Breast epithelium (tissue), 4 donors: ENCODE measurements at places on chromosomes 12 and 14. TPM values are rescaled to one million over a fixed set of nuclear protein-coding genes. Genes with fewer than 3 reads are reported as not detected.
A peak's percentile ranks its signal among the peaks of the same experiment; 100 is the strongest.

GRCh38 chr12:19208456-19208855, 78.9 kb downstream of the PLEKHA5 start:
- H3K4me1 ChIP-seq, result no peaks in the 10 kb centered on the region
- no peak overlapping the region for H3K27ac ChIP-seq
- H3K4me3 ChIP-seq, result no peak overlapping the region
- no peaks in the 10 kb centered on the region for H3K36me3 ChIP-seq
- no peaks in the 10 kb centered on the region for H3K27me3 ChIP-seq

DNA sequence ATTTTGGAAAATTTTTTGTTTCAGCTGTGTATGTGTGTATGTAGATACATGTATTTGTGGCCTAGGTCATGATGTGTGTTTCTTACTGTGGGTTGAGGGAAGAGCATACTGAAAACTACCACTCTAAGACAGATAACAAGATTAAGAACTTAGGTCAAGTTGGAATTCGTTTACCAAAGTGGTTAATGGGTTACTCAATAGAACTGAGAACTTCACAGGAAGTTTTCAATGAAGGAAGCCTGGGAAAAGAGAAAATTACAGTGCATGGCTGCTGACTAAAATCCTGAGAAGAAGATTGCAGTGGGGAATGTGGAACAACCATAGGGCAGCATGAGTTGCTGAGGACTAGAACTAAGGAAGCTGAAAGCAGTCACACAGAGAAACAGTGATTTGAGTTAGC, 21.4 kb upstream of the FOXG1 start:
- no peaks in the 10 kb centered on the region for H3K4me1 ChIP-seq
- peaks cover 21% of the 10 kb centered on the region for H3K27me3 ChIP-seq
- H3K36me3 ChIP-seq, result no peaks in the 10 kb centered on the region
- H3K4me3 ChIP-seq, result no peak overlapping the region
- no peak overlapping the region for H3K27ac ChIP-seq

DNA sequence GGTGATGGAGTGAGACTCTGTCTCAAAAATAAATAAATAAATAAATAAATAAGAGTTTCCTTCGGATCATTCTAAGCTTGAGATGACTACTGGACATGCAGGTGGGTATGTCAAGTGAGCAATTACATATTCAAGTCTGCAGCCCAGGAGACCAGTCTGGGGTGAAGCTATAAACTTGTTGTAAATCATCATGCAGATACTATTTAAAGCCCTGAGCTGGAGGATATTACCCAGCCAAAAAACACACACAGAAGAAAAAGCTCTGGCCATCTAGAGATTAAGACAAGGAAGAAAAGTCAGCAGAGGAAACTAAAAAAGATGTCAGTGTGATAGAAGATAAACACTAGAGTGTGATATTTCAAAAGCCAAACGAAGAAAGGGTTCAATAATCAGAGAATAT, 47.0 kb upstream of the PDZRN4 start:
- no peaks in the 10 kb centered on the region for H3K4me1 ChIP-seq
- no peaks in the 10 kb centered on the region for H3K27me3 ChIP-seq
- DNase-seq, result no peak
- no peaks in the 10 kb centered on the region for H3K36me3 ChIP-seq
- no peak overlapping the region for H3K27ac ChIP-seq
- H3K4me3 ChIP-seq, result no peak overlapping the region

GRCh38 chr12:102417055-102417454, 63.3 kb downstream of the IGF1 start:
- H3K4me3 ChIP-seq, result no peak overlapping the region
- no peak overlapping the region for H3K27ac ChIP-seq
- DNase-seq, result no peak
- H3K27me3 ChIP-seq, result no peaks in the 10 kb centered on the region
- H3K4me1 ChIP-seq, result no peaks in the 10 kb centered on the region
- no peaks in the 10 kb centered on the region for H3K36me3 ChIP-seq

DNA sequence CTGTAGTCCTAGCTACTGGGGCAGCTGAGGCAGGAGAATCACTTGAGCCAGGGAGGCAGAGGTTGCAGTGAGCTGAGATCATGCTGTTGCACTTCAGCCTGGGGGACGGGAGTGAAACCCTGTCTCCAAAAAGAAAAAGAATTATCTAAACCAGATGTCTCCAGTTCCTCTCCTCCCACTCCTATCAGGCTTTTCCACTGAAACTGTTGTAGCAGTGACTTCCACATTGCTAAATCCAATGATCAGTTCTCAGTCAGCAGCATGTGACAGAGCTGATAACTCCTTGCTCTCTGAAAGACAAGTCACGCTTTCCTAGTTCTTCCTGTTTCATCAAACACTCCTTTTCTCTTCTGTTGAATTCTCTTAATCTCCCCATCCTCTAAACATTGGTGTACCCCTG, 8.6 kb downstream of the SLC38A6 start:
- H3K27me3 ChIP-seq, result no peaks in the 10 kb centered on the region
- H3K4me1 ChIP-seq, result no peaks in the 10 kb centered on the region
- no peak overlapping the region for H3K4me3 ChIP-seq
- peak overlapping the region; percentile 33 for H3K27ac ChIP-seq
- no peak for DNase-seq
- no peaks in the 10 kb centered on the region for H3K36me3 ChIP-seq

DNA sequence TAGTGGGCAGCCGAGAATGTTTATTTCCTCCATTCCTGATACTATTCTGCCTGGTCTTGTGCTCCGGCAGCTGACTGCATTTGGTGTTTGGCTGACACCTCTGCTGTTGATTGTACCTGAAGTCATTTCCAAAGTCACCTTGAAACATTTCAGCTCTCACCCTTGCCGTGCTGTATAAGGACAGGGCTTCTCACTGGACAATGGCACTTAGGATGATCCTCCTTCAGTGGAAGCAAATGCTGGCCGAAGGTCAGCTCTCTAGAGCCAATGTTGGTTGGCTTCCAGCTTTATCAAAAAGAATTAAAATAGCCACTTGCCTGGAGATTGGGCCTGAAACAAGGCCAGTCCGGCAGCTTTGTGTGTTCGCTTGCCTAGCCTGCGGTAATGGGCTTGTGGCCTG, 44.0 kb downstream of the ACACB start:
- no peaks in the 10 kb centered on the region for H3K36me3 ChIP-seq
- H3K4me3 ChIP-seq, result no peak overlapping the region
- peak overlapping the region; percentile 41 for H3K27ac ChIP-seq
- H3K27me3 ChIP-seq, result no peaks in the 10 kb centered on the region
- no peaks in the 10 kb centered on the region for H3K4me1 ChIP-seq

- H3K4me3 ChIP-seq, result peak overlapping the region; percentile 32
- no peaks in the 10 kb centered on the region for H3K27me3 ChIP-seq
- DNase-seq, result no peak
- H3K27ac ChIP-seq, result no peak overlapping the region
These were observed 5.9 kb downstream of the KLHL33 start for GRCh38 chr14:20429801-20430669.

GRCh38 chr14:58861586-58861985, 223.8 kb downstream of the DACT1 start:
- no peak overlapping the region for H3K27ac ChIP-seq
- no peaks in the 10 kb centered on the region for H3K27me3 ChIP-seq
- no peaks in the 10 kb centered on the region for H3K36me3 ChIP-seq
- DNase-seq, result no peak
- no peak overlapping the region for H3K4me3 ChIP-seq

GRCh38 chr14:73747379-73748211, 33.4 kb upstream of the PNMA1 start:
- H3K36me3 ChIP-seq, result no peaks in the 10 kb centered on the region
- H3K4me1 ChIP-seq, result peaks cover 77% of the 10 kb centered on the region
- H3K27ac ChIP-seq, result peak overlapping the region; percentile 82
- H3K4me3 ChIP-seq, result no peak overlapping the region
- no peak for DNase-seq

GRCh38 chr14:75579338-75579864, 981 bp downstream of the FLVCR2 start:
- H3K4me1 ChIP-seq, result peaks cover 7% of the 10 kb centered on the region
- H3K27ac ChIP-seq, result peak overlapping the region; percentile 75
- H3K27me3 ChIP-seq, result no peaks in the 10 kb centered on the region
- no peak for DNase-seq

DNA sequence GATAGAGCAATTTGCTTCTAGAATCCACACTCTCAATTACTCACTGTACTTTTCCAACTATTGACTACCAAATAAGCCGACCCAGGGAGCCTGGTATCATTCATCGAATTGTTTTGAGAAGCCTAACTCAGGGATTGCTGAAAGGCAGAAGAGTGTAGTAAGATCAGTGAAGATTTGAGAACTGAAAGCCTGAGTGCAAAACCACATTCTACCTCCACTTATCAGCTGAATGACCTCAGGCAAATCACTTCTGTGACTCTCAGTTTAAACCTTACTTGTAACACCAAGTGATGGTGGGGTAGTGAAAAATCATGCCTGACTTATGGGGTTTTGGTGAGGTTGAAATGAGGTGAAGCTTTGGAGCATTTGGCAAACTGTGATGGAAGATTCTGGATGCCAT, 126.1 kb upstream of the MAX start:
- H3K36me3 ChIP-seq, result no peaks in the 10 kb centered on the region
- DNase-seq, result no peak
- peaks cover 4% of the 10 kb centered on the region for H3K4me1 ChIP-seq
- H3K27me3 ChIP-seq, result no peaks in the 10 kb centered on the region
- H3K27ac ChIP-seq, result peak overlapping the region; percentile 89

DNA sequence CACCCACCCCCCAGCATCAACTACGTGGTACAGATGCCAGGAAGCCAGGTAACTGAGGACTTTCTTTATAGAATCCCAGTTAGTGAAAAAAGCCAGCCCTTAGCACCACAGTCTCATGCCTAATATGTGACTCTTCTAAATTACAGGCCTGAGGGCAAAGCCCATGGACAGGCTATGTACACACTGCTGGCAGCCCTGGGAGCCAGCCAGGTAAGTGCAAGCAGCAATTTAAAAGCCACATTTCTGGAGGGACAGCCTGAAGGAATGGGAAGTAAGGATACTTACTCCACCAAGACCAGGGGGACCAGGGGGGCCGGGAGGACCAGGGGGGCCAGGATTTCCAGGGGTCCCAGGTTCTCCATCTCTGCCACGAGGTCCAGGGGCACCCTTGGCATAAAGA, 7.0 kb downstream of the COL2A1 start:
- peaks cover 4% of the 10 kb centered on the region for H3K4me1 ChIP-seq
- no peak overlapping the region for H3K27ac ChIP-seq
- peaks cover 7% of the 10 kb centered on the region for H3K27me3 ChIP-seq
- no peaks in the 10 kb centered on the region for H3K36me3 ChIP-seq

GRCh38 chr12:25957793-25958427, 572 bp upstream of the RASSF8 start:
- no peak for DNase-seq
- H3K27me3 ChIP-seq, result no peaks in the 10 kb centered on the region
- no peaks in the 10 kb centered on the region for H3K4me1 ChIP-seq
- peak overlapping the region; percentile 75 for H3K4me3 ChIP-seq

DNA sequence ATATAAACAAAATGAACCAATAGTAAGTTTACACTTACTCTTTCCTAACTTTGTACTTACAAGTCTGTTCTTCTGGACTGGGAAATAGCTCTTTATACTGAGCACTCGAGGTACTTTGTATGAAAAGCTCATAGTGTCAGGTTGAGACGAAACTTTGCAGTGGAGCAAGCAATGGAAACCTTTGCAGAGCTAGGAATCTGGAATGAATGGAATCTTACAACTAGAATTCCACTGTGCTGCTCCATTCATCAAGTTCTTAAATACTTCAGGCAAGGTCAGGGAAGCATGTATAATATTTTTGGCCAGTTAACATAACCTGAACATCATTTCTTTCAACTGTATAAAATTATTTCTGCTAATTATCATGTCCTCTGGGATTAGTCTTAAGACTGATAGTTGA, 1327.5 kb upstream of the FLRT2 start:
- H3K36me3 ChIP-seq, result no peaks in the 10 kb centered on the region

- peaks cover 29% of the 10 kb centered on the region for H3K4me1 ChIP-seq
- no peaks in the 10 kb centered on the region for H3K36me3 ChIP-seq
- H3K27me3 ChIP-seq, result peaks cover 14% of the 10 kb centered on the region
- no peak for DNase-seq
- H3K4me3 ChIP-seq, result peak overlapping the region; percentile 48
These were observed 616 bp downstream of the BCL11B start for GRCh38 chr14:99271221-99271941.

- H3K4me1 ChIP-seq, result no peaks in the 10 kb centered on the region
- H3K36me3 ChIP-seq, result no peaks in the 10 kb centered on the region
- H3K27ac ChIP-seq, result no peak overlapping the region
- H3K27me3 ChIP-seq, result no peaks in the 10 kb centered on the region
- H3K4me3 ChIP-seq, result no peak overlapping the region
These were observed 61.0 kb upstream of the ZDHHC17 start for GRCh38 chr12:76702946-76703345.

GRCh38 chr14:95085321-95085720, 72.0 kb downstream of the DICER1 start:
- DNase-seq, result no peak
- no peaks in the 10 kb centered on the region for H3K27me3 ChIP-seq
- H3K4me3 ChIP-seq, result no peak overlapping the region
- no peaks in the 10 kb centered on the region for H3K36me3 ChIP-seq
- H3K4me1 ChIP-seq, result no peaks in the 10 kb centered on the region

- H3K4me3 ChIP-seq, result no peak overlapping the region
- no peaks in the 10 kb centered on the region for H3K4me1 ChIP-seq
- H3K36me3 ChIP-seq, result no peaks in the 10 kb centered on the region
- H3K27ac ChIP-seq, result no peak overlapping the region
- H3K27me3 ChIP-seq, result no peaks in the 10 kb centered on the region
These were observed 21.5 kb upstream of the SLC25A3 start for GRCh38 chr12:98572010-98572409.

GRCh38 chr14:75848167-75848913, 133.5 kb downstream of the TGFB3 start:
- no peak overlapping the region for H3K4me3 ChIP-seq
- DNase-seq, result no peak
- no peaks in the 10 kb centered on the region for H3K36me3 ChIP-seq
- H3K4me1 ChIP-seq, result no peaks in the 10 kb centered on the region

DNA sequence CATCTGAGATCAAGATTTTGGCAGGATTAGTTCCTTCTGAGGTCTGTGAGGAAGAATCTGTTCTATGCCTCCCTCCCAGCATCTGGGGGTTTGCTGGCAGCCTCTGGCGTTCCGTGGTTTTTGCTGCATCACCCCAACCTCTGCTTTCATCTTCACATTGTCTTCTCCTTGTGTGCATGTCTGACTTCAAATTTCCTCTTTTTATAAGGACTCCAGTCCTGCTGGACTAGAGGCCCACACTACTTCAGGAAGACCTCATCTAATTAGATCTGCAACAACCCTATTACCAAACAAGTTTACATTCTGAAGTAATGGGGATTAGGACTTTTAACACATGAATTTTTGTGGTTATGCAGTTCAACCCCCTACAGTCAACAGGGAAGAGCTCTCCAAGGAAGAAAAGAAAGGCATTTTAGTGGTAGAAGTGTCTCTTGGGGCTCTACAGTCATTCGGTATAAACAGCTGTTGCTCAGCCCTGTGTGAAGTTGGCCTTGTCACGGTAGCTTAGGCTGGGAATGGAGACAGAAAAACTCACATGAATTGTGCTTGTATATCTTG, 89.7 kb downstream of the CAND1 start:
- no peak for DNase-seq
- no peaks in the 10 kb centered on the region for H3K36me3 ChIP-seq
- H3K4me3 ChIP-seq, result no peak overlapping the region
- no peaks in the 10 kb centered on the region for H3K27me3 ChIP-seq
- H3K4me1 ChIP-seq, result no peaks in the 10 kb centered on the region
- H3K27ac ChIP-seq, result no peak overlapping the region

The FOXM1 gene
- 0.44 TPM for total RNA-seq

The DPY19L2 gene
- 8.8 TPM for total RNA-seq

The GLT8D2 gene
- total RNA-seq, result 16.1 TPM

The ANKS1B gene
- 115 TPM for total RNA-seq

The LRRIQ1 gene
- total RNA-seq, result 1.5 TPM

The IL22 gene
- not detected for total RNA-seq

The LAG3 gene
- 1.3 TPM for total RNA-seq

The ERP27 gene
- total RNA-seq, result 0.96 TPM

The ESRRB gene
- not detected for total RNA-seq
